ENCODE measurements at places on chromosomes 11 and 22.

DNA sequence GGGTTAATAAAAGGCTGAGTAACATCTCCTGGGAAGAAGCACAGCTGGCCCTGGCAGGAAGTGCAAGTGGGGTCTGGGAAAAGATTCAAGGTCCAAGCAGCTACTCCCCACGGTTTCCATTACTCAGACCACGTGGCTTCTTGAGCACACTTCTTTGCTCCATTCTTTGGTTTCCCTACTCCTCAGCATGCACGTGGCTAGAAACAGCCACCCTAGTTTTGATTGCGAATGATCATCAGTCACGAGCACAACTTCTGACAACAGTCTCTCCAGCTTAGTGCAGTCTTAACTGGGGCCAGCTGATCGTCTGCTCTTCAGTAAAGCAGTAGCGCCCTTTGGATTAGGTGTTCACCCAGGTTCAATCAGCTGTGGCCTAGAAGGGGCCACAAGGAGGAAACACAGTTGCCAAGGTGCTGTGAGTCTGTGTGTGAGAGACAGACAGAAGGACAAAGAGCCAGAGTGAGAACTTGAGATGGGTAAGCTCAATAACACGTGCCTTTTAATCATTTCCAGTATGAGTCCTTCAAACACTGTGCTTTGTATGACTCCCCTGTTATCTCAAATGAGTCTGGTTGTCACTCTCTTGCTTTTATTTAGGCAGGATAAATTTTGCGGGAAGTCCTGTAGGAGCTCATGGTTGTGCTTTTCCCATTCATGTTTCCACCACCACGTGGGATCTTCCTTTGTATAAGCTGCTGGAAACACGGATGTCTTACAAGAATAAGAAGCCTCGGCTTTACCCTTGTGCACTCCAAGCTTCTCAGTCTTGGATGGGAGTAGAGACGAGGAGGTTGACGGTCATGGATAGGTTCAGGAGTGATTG lies 901 bp upstream of the PARVA start:
- no peak for DNase-seq

- DNase-seq = no peak
Measured at GRCh38 chr11:102287964-102288724, 29.1 kb upstream of the BIRC3 start.

DNA sequence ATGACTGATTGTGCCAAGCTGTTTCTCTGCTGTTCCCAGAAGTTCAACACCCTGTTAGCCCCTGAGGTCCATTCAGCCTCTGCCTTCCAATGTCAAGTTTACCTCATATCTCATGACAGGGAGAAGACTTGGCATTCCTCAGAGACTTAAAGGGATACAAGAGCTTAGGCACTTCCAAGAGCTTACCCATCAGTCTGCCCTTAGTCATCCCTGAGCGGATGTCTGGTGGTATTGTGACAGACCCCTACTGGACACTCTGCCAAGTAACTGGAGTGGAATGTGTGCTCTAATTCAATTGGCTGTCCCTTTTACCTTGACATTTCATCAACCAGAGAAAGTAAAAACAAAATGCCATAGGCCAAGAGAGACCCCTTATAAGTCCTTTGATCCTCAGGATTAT lies 151.5 kb downstream of the AASDHPPT start:
- no peak for DNase-seq

DNA sequence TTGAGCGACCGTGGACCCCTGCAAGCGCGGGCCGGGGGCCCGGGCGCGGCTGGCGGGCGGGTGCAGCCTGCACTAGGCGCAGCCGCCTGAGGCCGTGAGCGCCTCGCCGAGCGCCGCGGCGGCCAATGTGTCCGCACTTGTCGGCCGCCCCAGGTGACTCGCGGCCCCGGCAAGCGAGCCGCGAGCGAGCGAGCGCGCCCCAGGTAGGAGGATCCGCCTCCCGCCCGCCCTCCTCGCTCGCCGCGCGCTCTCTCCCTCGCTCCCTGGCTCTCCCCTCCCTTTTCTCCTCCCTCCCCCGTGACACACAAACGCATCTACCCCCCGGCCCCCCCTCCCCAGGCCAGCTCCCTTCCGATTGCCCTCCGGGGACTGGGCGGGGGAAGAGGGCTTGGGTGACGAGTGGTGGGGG lies at the start of gene WNT7B:
Gene WNT7B (minus strand): TSS at position 160 of the 409 bp plus-strand sequence. CDS start 408 bp downstream, outside the sequence.
- DNase-seq = no peak

- DNase-seq = no peak
Measured at GRCh38 chr22:48366591-48366990, 1461.1 kb downstream of the BRD1 start.

GRCh38 chr11:15918212-15918611 lies 438.1 kb downstream of the SOX6 start:
- no peak for DNase-seq
